ENCODE measurements at places on chromosomes 4 and X. TPM values are rescaled to one million over a fixed set of nuclear protein-coding genes. Genes with fewer than 3 reads are reported as not detected.
A peak's percentile ranks its signal among the peaks of the same experiment; 100 is the strongest.

Gene ATP6AP2
- total RNA-seq: 115 TPM

Gene SHOX
- total RNA-seq: not detected

Gene GLA
- total RNA-seq: 207 TPM

DNA sequence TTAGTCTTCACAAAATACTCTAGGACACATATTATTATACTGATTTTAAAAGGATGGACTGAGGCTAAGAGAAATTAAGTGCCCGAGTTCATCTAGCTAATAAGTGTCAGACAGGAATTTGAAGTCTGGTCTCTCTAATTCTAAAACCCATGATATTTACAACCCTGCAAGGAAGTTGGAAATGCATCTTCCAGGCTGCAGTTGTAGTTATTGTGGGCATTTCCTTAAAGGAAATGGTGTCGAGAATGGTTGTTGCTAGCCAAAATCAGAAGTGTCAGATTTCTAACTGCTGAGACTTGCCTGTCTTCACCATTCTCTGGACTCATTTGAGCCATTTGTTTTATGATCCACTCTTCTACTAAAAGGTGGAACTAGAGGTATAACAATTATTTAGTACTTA, 82.5 kb downstream of the FAT4 start:
- DNase-seq: no peak

- peak; percentile 63 for DNase-seq
These were observed 24.6 kb upstream of the GPR50 start for GRCh38 chrX:151151665-151152267.

GRCh38 chr4:121818215-121818614, 5.5 kb downstream of the CCNA2 start:
- DNase-seq: no peak

DNA sequence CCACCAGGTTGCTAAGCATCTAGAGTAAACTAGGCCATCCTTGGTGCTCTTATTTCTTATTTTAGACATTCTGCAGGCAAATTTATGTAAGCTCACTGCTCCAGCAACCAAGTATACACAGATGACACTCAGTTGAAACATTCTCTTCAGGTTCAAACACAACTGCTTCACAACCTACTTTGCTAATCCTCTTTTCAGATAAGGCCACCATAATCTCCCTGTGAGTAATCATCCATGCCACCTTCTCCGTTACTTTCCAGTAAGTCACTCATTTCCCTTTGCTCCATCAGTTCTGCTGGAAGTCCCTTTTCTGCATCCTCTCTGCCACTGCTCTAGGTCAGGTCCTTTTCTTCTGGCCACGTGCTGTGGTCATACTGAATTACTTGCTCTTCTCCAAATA, 120.2 kb upstream of the WDFY3 start:
- DNase-seq: no peak

DNA sequence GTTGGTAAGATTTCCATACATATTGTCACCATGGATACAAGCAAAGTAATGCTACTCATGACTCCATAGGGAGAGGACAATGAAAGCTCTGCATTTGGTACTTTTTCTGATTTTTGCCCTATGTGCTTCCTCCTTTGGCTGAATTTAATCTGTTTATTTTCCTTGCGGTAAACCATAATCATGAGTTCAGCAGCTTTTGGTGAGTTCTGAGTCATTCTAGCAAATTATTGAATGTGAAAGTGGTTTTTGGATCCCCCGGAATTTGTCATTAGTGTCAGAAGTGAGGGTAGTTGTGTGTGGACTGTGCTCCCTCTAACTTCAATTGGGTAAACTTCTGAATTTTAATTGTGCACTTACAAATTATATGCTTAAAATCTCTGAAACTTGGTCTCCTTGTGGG, 170.3 kb downstream of the MOSPD2 start:
- DNase-seq: no peak

GRCh38 chr4:180860089-180860720, 1383.0 kb upstream of the TENM3 start:
- DNase-seq: no peak

- no peak for DNase-seq
These were observed 40.8 kb downstream of the PDE5A start for GRCh38 chr4:119587796-119588195.

DNA sequence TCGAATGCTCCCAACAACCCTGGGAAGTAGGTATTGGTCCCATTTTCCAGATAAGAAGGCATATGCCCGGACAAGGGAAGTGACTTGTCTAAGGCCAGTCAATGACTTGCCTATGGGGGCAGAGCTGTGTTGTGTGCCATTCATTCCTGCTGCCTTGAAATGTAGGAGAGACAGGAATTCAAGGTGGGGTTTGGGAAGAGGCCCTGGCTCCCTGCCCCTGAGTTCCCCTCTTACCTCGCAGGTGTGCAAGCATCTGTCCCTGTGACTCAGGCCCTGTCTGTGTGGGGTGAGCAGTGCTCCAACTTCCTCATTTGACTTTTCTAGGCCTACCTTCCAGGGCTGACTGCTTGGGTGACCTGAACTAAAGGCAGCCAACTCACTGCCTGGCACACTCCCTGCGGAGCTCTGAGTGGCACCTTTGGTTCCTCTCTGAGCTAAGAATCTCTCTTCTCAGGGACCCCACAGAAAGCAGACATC, 5.1 kb downstream of the EFNB1 start:
- no peak for DNase-seq

Measured in SK-MEL-5 (cell line).